T-helper 1 cell (primary cell): ENCODE measurements at places on chromosomes 3 and 15.

GRCh38 chr15:31302778-31303725, 23.6 kb upstream of the KLF13 start:
- DNase-seq, result no peak

DNA sequence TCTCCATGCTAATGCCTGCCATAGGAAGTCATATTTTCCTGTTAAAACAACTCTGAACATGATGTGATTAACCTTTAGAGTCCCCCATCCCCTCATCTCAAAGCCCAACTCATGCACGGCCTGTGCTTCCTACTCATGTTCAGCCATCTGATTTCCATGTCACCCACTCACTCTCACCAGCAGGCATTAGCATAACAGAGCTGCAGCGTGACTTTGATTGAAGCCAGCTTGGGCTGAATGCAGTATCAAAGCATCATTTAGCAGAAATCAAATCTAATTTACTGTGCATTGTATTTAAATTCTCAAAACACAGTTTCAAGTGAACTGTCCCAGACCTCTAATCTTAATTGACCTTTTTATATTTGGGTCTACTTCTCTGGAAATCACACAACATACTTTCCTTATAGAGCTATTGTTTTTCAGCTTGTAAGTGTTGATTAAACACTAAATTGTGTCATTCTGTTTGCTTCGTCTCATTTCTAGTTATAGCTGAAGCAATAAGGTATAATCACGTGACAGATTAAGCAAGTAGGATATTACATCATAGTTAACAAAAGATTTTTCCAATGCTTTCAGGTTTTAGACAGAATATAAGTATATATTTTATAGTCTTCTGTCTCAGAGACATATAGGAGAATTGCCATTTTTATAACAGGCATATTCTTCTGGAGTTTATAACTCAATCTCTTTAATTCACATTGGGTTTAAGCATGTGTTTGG, 501.5 kb downstream of the ROBO2 start:
- DNase-seq, result no peak

DNA sequence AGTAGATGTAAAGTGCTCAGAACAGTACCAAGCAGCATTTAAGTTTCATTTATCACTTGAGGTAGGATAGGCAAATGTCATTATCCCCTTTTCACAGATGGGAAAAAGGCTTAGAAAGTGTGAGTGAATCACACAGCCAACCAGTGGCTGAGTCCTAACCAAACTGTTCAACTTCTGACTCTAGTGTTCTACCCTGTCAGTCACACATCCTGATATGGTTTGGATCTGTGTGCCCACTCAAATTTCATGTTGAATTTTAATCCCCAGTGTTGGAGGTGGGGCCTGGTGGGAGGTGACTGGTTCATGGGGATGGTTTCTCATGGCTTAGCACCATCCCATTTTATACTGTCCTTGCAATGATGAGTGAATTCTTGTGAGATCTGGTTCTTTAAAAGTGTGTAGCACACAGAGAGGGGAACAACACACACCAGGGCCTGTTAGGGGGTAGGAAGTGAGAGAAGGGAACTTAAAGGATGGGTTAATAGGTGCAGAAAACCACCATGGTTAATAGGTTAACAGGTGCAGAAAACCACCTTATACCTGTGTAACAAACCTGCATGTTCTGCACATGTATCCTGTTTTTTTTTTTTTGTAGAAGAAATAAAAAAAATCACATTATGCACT, 304.7 kb downstream of the SUCLG2 start:
- no peak for DNase-seq

DNA sequence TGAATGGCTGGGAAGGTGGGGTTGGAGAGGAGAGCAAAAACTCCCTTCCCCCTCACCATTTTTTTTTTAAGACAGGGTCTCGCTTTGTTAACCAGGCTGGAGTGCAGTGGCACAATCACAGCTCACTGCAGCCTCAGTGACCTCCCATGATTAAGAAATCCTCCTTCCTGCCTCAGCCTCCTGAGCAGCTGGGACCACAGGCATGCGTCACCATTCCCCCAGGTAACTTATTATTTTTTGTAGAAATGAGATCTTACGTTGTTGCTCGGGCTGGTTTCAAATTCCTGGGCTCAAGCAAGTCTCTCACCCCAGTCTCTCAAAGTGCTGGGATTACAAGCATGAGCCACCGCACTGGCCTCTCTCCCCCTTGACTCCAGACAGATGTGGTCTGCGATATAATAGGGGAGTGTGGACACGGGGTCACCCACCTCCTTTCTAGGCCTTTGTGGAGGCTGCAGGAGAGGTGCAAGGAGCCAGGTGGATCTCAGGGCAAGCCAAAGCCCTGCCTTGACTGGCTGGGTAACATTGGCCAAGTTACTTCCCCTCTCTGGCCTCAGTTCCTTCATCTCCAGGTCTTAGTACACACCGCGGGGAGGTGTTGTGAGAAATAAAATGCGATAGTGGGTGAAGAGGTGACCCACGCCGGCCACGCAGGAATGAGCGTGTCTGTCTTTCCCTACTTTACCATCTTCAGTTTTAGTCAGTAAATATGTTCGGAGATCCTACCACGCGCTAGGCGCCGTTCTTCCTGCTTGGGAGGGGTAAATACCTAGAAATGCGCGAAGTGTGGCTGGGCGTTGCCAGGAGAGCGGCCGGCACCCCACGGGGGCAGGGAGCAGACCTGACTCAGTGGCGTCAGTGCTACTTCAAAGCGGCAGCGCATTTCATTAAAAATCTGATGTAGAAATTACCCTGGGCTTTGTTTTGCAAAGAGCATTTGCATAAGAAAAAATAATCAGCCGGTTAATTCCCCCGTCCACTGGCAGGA, 20.2 kb upstream of the CORO2B start:
- DNase-seq, result no peak

DNA sequence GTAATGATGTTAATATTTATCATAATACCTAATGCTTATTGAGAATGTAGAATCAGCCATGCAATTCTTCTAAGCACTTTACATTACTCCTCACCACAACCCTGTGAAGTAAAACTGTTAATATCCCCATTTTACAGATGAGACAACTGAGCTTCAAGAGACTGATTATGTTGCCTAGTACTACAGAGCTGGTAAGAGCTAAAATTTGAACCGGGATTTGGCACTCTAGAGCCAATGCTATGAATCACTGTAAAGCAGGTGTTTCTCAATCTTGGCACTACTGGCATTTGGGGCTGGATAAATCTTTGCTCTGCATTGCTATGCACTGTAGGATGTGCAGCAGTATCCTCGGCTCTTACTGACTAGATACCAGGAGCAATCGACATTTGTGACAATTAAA, 367.7 kb downstream of the MAGI1 start:
- no peak for DNase-seq

DNA sequence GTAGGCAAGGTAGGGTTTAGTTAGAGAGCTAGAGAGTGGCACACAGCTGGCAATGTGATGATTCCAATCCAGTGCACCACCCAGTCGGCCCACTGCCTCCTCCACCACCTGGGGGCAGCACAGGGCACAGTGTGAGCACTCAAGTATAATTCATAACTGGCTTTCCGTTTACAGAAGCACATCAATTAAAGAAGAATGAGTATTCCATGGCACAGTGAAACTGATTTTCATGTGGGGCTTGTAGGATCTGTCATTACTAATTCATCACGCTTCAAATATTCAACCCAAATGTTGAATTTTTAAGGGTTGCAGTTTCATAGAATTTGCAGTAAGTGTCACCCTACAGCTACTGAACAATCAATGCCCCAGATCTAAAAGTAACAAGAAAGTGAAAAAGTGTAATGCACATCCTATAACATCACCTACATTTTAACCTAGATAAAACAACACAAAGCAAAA, 149.9 kb downstream of the IGSF11 start:
- DNase-seq, result peak; percentile 28

DNA sequence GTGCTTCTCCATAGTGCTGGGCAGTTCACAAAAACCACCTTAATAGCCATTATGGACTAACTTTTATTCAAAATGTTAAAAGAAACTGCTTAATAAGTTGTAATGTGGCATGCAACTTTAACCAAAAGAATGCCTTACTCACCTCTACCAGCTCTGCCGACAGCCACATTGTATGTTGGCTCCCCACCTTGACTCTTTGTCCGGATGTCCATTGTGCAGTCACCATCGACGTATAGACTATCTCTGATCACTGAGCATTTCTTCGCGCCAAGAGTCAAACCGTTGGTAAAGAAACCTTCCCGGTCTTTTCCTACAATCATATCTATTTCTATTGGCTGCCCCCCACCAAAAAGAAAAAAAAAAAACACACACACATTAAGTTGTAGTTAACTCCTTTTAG, 2.5 kb downstream of the PFN2 start:
- DNase-seq, result no peak

DNA sequence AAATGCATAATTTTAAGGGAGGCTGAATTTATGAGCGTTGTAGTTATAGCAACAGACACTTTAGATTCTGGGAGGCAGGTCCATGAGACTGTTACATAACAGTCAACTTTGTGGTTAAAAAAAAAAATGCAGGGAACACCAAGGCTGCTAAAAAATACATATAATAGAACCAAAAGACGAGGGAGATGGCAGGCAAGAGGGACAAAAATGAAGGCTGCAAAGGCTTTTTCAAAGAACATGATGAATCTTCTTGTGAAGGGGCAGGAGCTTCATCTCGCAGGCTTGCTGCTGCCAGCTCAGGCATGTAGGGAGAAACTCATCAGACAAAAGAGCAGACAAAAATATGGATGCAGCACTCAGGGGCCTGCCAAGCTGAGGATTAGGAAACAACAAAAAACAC, 243.9 kb downstream of the SHQ1 start:
- no peak for DNase-seq

DNA sequence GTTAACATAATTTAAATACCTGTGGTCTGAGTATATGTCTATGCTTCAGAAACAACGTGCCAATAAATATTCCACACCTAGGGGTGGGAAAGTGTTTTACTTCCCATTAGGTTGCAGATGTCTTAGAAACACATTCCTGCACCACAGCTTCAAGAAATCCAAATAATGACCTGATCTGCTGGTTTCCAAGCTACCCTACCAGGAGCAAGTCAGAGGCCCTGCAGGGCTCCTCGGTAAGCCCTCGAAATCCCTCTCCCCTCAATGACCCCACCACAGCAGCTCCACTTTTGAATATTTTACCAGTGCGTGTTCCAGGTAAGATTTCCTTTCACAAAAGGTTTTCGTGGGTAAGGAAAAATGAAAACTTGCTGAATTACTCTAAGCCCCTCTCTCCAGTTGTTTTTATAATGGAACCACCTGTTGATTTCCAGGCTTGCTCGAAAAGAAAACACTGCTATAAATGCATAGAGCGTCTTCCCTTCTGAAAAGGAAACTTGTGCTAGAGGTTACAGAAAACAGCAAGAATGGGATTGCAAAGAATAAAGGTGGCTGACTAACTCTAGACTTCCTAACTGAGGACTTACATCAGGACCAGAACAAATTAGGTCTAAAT, 12.6 kb downstream of the IL12A start:
- DNase-seq, result no peak

DNA sequence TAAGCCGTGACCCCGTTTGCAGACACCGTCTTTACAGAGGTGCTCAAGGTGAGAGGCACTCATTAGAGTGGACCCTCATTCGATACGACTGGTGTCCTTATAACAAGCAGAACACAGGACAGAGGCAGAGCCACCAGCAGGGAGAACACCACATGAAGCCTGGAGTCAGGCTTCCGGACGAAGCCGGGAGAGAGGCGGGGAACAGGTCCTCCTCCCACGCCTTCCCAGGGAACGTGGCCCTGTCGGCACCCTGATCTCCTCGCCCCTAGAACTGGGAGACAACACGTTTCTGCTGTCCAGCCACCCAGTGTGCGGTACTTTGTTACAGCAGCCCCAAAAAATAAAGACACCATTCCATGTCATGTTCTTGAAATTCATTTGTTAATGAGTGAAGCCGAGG, 33.6 kb downstream of the ZDHHC19 start:
- DNase-seq, result no peak

GRCh38 chr3:31567036-31567435, 34.3 kb downstream of the STT3B start:
- DNase-seq, result no peak

- no peak for DNase-seq
These were observed 87.2 kb downstream of the HMG20A start for GRCh38 chr15:77507911-77508310.

- no peak for DNase-seq
These were observed 89.3 kb downstream of the RASA2 start for GRCh38 chr3:141575879-141576743.

DNA sequence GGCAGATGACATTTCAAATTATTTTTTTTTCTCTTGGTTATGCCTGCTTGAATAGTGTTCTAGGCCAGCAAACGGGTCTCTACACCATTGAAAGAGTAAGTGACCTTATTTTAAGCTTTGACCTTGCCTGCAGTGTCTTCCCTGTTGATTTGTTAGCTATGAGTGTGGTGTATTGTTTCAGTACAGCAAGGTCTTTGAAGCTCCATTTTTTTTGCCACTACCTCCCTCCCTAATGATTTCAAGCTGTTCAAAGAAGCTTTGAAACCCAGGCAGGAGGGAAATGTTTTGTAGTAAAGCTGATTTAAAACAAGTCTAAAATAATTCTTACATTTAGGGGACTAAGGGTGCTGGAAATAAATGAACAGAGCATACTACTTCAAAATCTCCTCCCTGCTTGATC, 1249.8 kb downstream of the ROBO1 start:
- DNase-seq, result no peak

GRCh38 chr15:77964193-77964592, 113.3 kb downstream of the TBC1D2B start:
- no peak for DNase-seq

DNA sequence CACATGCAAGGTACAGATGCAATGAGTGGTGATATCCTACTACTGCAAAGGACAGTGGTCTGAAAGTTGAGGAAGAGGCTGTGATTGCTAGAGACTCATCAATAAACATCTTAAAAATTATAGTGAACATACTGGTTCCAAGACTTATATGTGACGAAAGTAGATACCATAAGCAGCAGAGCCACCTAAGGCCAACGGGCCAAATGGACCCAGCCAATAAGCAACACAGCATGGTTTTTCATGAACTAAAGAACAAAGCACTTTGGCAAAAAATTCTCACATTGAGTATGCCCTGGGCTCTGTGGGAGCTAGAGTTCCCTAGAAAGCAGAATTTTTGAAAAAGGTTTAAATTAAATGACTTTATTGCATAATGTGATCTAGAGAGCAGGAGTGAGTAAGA, 272.1 kb downstream of the SI start:
- DNase-seq, result no peak

- no peak for DNase-seq
These were observed 43.8 kb upstream of the FGD5 start for GRCh38 chr3:14775011-14775410.

GRCh38 chr3:38479431-38480092, 16.6 kb upstream of the EXOG start:
- DNase-seq, result peak; percentile 23

GRCh38 chr3:111506435-111506834, 35.6 kb upstream of the CD96 start:
- no peak for DNase-seq

GRCh38 chr3:96860882-96861281, 46.5 kb downstream of the EPHA6 start:
- DNase-seq, result no peak

- no peak for DNase-seq
These were observed 30.7 kb downstream of the C3orf38 start for GRCh38 chr3:88180398-88180999.
